NCI-H187 treated with DMSO at 0.1 percent for 48 hours (cell line): ENCODE measurements at places on chromosomes 7 and 10.

DNA sequence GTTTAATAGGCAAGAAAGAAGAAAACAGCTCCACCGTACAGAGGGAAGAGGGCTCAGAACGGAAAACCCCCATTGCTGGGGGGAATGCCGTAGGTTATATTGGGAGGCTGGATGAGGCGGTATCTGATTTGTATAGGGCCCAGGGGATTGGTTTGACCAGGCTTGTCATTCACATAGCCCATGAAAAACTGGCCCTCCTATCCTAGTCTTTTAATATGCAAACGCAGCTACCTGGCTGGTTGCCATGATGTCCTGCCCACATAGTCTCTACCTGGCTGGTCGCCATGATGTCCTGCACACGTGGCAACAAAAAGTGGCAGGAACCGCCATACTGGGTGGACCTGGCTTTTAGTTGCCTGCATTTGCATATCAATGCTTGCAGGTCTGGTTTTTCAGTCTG is 84.7 kb downstream of the AUTS2 start:
- DNase-seq: no peak

GRCh38 chr10:88187472-88187871 is 324.0 kb downstream of the PTEN start:
- DNase-seq: no peak

DNA sequence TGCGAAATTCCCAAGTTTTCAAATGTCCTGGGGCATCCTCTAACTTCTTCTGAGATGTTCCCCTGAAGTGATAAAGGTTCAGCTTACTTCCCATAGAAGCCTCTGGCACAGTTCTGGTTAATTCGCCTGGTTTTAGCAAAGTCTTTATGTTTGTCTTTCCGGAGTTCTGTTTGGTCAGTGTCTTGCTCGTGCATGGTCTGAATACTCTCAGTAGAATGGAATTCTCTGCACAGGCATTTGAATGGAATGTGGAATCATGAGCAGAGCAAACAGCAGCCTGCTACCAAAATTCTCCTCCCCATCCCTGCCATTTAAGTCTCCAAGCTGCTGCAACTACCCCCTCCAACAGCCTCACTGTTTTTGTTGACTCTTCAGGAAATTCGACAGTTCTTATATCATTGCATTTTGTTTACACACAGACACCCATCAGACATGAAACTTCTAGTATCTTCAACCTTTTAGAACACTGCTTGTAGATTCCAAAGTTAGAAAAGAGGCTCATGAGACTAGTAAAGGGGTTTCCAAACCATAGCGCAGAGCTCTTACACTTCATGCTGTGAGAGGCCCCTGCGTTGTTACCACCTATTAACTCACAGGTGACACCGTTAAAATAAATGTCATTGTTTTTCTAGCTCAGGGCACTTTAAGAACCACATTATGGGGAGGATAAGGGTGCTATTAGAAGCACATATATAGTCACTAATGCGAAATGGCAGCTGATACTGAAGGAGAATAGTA is 129.7 kb downstream of the PLCE1 start:
- DNase-seq: no peak

GRCh38 chr10:78868048-78868447 is 200.7 kb upstream of the ZMIZ1 start:
- no peak for DNase-seq

GRCh38 chr7:47866120-47866519 is 82.1 kb downstream of the PKD1L1 start:
- DNase-seq: no peak

DNA sequence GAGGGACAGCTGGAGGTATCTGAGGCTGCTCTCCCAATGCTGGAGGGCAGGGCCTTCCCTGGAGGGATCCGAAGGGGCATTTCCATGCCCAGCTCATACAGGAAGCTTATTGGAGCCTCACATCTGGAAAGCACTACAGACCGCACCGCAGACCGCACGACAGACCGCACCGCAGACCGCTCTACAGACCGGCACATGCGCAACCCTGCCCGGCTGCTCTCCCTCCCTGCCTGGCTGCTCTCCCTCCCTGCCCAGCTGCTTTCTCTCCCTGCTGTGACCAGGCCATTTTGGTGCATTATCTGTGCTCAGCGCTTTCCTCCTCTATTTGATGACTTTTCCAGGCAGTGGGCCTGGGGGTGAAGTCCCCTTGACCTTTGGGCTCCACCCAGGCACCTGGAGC is 39.6 kb upstream of the EN2 start:
- DNase-seq: no peak

GRCh38 chr7:81244224-81244623 is 325.4 kb upstream of the SEMA3C start:
- no peak for DNase-seq

GRCh38 chr7:11175887-11176286 is 202.2 kb downstream of the PHF14 start:
- peak; percentile 23 for DNase-seq

- DNase-seq: no peak
Measured at GRCh38 chr10:6279540-6280267, 77.0 kb downstream of the PFKFB3 start.

- DNase-seq: no peak
Measured at GRCh38 chr10:17758200-17758599, 6.2 kb downstream of the TMEM236 start.

- no peak for DNase-seq
Measured at GRCh38 chr7:155971180-155971770, 159.0 kb upstream of the SHH start.

GRCh38 chr7:107103369-107103768 is 58.9 kb downstream of the PRKAR2B start:
- no peak for DNase-seq

DNA sequence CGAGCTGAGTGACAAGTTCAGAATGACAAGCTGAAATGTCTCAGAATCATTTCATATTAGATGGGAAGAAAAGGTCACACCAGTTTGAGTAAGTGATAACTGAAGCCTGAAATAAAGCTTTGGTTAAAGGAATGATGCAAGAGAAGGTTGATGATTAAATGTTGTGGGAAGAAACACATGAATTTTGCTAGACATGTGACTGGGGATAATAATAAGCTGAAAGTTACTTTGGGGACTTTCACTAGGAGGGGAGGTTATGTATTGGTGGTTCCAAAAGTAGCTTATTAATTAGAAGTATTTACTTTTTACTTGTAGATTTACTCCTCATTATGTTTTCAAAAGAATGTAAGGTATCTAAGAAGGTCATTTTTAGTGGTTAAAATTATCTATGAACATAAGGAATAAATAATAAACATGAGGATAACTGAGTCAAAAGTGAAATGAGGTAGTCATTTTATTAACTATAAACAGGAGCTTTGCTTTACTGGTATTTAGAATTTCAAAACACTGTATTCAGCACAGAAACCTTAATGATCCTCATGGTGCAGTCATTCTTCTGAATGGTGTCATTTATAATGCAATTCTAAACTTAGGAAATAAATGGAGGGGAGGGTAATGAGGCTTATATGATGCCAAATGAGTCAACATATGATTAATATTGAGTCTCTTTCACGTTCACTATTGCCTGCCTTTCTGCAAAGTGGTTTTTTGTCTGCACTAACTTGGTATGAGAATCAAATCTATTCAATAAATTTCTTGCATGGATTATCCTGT is 63.7 kb downstream of the PRKG1 start:
- DNase-seq: no peak
